CD4-positive, alpha-beta T cell treated with Interleukin-15 for 4 hours (primary cell): ENCODE measurements at places on chromosomes 12 and 14.

DNA sequence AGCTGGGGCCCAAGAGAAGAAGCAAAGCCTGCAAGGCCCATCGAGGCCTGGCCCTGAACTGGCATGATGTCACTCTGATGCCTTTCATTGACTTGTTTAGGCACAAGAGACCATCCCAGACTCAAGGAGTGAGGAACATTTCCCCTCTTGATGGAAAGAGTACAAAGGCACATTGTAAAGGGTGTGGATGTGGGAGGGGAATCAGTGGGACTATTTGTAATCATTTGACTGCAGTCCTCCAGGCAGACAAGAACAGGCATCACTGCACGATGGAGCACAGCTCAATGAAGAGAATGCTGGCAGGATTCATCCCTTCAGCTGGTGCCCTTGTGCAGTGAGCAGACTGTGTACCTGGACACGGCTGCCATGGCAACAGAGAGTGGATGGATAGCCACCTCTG lies 87.9 kb downstream of the LGMN start:
- DNase-seq, result no peak

DNA sequence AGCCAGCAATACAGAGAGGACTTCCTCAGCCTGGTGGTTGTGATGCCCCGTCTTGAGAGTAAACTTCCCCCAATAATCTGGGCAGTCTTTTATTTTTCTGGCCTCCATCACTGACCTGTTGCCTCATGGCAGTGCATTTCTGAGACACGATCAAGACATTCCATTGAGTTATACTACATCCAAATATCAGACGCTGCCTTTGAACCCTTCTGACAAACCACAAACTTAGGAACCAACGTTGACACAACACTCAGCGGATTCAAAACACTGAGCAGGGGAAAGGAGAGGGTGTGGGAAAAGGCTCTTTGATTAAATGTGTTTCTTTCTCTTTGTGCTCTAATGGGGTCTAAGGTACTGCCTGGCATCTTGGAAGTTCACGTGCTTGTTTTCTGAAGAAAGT lies 100.7 kb upstream of the TBX5 start:
- no peak for DNase-seq

DNA sequence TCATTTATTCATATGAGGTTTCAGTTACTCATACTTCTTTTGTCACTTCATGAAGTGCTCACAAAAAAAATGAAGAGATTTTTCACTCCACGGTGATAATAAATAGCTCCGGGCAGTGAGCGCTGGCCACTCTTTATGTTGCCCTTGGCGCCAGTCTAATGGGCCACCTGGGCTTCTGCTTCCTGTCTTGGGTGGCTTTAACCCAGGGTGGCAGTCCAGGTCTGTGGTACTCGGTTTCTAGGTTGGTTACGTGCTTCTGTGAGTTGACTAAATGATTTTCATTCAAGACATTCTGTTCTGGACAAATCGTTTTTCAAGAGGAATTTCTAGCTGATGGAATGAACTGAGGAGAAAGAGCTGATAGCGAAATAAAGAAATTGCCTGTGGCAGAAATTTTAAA lies 34.6 kb upstream of the NID2 start:
- no peak for DNase-seq

- DNase-seq, result no peak
Measured at GRCh38 chr12:53999559-54000115, 324 bp upstream of the HOXC9 start.

DNA sequence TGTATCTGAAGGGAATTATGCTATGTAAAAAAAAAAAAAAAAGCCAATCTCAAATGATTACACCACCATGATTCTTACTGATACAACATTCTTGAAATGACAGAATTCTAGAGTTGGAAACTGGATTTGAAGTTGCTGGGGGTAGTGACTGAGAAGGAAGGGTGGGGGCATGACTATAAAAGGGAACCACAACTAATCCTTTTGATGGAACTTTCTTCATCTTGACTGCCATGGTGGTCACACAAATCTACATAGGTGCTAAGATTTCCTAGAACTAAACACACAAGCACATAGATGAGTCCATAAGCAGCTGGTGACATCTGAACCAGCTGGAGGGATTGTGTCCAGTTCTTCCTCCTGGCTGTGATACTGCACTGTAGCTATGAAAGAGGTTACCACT lies 51.4 kb downstream of the CLMN start:
- DNase-seq, result no peak

GRCh38 chr14:81298911-81299310 lies 78.2 kb upstream of the GTF2A1 start:
- no peak for DNase-seq

DNA sequence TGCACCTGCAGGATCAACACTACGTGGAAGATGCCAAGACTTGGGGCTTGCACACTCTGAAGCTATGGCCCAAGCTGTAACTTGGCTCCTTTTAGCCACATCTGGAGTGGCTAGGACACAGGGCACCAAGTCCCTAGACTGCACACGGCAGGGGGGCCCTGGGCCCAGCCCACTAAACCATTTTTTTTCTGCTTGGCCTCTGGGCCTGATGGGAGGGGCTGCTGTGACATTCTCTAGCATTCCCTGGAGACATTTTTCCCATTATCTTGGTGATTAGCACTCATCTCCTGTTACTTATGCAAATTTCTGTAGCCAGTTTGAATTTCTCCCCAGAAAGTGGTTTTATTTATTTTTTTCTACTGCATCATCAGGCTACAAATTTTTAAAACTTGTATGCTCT lies 1080.7 kb downstream of the LRFN5 start:
- no peak for DNase-seq

DNA sequence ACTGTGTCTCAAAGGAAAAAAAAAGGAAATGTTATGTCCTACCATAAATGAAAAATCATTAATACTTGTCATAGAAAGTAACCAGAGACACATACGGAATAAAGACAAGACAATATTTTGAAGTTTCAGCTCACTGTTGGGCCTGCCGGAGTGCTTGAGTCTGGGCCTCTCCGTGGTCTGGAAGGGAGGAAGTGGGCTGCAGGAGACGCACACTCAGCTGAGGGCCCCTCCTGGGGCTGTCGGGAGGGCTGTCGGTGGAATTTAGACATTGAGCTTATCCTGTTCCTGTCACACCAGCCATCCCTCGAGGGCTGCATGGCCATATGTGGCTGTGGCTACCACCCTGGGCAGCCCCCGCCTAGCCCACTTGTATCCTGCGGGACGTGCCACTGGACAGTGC lies 80.6 kb downstream of the DDX51 start:
- DNase-seq, result no peak

DNA sequence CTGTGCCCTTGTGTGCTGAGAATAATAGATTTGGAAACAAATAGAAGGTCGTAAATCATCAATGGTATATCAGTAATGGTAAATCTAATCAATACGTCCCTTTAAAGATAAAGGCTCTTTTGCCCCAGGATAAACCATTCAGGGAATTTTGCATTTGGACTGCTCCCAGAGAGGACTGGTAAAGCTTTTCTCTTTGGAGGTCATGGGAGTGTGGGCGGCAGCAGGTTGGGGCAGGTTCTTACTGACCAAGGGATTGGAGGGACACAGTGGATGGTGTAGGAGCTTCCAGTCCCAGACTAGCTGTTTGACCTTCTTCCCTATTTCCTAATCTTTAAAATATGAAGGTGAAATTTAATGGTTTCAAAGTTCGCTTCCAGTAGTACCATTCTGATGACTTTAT lies 87.8 kb upstream of the NTF3 start:
- DNase-seq, result no peak

- DNase-seq, result no peak
Measured at GRCh38 chr14:24999157-24999556, 50.8 kb downstream of the STXBP6 start.

- no peak for DNase-seq
Measured at GRCh38 chr12:94285943-94286582, 137.7 kb downstream of the PLXNC1 start.

GRCh38 chr12:118377021-118377883 lies 897 bp downstream of the SUDS3 start:
- no peak for DNase-seq

DNA sequence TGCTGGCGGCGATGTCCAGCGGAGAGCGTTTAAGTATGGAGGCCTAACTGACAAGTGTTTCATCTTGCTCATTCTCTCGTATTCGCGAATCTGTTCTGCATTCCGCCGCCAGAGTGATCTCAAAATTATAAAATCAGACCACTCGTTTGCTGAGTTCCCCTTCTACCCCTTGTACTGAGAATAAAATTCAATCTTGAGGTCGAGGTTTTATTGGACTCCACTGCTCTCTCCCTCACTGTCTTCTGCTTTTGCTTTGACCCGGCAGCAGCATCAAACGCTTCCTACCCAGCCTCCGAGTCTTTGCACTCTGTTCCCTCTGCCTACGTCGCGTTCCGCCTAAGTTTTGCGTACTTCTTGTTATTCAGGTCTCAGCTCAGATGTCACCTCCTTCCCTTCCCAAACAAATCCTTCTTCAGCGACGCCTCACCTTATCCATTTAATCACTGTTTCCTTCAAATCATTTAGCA lies 462 bp downstream of the KNTC1 start:
- DNase-seq, result peak; percentile 22

DNA sequence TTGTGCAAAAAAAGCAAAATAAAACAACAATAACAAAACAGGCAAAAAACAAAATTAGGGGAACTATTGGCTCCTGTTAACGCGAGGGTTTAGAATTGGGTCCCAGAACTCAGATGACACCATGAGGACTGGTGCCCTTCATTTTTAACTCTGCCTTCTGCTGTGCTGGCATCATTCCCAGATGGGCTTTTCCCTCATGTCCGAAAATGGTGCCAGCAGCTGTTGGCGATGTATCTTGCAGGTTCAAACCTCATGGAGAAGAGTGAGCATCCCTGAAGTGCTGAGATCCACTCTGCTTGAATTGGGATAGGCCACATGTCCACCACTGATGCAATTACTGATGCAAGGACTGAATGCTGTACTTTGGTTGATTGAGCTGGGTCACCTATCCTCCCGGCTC lies 61.1 kb downstream of the MYRFL start:
- DNase-seq, result no peak

- no peak for DNase-seq
Measured at GRCh38 chr14:68195126-68195525, 375.5 kb downstream of the RAD51B start.

DNA sequence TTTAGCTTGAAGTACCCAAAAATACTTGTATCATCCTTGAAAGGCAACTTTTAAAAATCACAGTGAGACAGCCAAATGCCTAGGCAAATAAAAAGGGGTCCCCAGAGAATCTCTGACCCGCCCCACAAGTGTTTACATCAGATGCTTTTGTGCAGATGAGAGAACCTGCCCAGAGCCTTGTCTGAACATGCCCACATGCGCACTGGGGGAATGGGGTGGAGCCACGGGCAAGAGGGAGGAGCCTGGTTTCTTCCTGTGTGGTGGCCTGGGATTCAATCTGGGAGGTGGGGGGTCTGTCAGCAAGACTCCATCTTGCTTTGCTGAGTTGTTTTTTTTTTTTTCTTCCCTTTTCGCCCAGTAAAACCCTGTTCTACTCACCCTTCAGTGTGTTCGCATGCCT lies 381.7 kb upstream of the CCDC196 start:
- DNase-seq, result no peak

GRCh38 chr12:1502831-1503230 lies 91.5 kb downstream of the FBXL14 start:
- DNase-seq, result no peak

GRCh38 chr14:84804468-84804867 lies 725.5 kb upstream of the FLRT2 start:
- DNase-seq, result no peak

DNA sequence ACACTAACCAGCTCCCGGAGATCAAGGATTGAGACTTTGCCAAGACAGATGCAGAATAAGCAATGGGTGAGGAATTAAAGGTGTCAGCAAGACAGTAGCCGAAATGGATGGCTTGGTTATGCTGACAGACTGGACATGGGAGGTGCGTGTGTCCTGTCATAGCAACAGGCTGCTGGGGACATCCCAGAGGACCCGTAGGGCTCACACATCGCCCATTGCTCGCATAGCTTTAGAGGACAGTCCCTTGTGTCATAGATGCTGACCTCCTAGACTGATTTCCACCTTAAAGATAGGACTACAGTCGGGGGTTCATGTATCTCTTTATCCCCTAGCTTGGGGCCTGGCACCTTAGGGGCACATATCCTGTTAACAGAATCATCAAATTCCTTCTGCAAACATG lies 324.5 kb downstream of the MED13L start:
- DNase-seq, result no peak

GRCh38 chr12:67705394-67706370 lies 57.1 kb downstream of the DYRK2 start:
- no peak for DNase-seq

- peak; percentile 21 for DNase-seq
Measured at GRCh38 chr12:110349514-110350151, 53.9 kb downstream of the ANAPC7 start.
